Foreskin fibroblast (primary cell): ENCODE measurements at places on chromosomes 1 and 21.
A peak's percentile ranks its signal among the peaks of the same experiment; 100 is the strongest.

DNA sequence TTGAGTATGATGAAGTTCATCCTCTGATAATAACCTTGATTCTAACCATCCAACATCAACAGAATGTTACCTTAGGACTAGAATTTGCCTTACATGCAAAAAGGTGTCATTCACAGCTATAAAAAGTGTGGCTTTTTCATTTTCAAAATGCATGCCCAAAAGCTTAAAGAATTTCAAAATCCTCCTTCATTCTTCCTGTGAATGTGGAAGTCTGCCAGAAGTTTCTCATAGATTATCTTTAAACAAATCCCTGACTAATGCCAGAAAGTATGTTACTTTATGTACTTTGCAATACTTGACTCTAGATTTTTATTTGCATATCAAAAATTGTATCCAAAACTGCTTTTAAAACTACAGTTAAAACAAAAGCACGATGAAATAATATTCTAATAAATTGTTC lies 270.6 kb upstream of the ZRANB2 start:
- DNase-seq = peak; percentile 83

DNA sequence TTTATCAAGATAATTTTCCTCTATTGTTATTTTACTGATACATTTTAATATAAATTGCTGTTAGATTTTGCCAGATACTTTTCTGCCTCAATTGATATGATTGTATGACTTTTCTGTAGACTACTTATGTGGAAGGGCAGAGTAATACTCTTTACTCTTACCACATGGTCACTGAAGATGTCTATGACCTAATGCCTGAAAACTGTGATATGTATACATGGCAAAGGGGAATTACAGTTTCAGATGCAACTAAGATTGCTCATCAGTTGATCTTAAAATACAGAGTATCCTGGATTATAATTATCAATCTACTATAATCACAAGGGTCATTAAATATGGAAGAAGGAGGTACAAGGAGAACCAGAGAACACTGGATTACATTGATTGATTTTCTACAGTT lies 1528.0 kb downstream of the BRINP3 start:
- peak; percentile 2 for DNase-seq

DNA sequence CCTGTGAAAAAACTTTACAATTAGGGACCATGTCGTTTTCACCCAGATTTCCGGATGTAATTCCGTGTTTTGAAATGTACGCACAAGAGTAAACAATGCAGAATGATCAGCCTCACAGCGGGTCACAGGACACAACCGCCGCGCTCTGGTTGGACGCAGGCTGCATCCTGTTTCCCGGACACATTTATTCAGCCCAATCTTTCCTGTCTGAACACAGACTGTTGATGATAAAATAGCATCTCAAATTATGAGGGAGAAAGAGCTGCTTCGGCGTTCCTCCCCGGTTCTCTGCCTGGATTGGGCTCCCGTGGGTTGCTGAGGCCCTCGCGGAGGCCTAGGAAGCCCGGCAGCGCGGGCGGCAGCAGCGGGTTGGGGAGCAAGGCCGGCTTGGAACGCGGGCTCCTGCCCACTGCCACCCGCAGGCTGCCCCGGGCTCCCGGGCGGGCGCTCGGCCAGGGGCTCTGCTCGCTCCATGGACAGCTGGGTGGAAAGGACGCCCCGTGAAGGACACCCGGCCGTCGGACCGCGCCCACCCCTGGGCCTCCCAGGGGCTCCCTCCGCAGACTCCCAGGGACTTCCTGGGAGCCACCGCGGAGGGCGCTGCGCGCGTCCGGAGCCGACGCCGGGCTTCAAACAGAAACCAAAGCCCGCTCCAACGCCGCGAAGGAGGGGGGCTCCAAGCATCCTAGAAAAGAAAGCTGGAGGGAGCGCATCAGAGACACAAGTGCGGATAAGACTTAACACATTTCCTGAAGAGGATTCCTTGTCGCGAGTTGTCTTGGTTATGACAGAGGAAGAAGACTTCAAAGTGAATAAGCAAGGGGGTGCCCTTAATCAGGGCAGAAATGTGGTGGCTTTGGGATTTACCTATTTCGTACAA lies 122.3 kb downstream of the ESRRG start:
- DNase-seq = peak; percentile 91

- no peak for DNase-seq
Measured at GRCh38 chr21:45388611-45389296, 16.2 kb upstream of the COL18A1 start.

DNA sequence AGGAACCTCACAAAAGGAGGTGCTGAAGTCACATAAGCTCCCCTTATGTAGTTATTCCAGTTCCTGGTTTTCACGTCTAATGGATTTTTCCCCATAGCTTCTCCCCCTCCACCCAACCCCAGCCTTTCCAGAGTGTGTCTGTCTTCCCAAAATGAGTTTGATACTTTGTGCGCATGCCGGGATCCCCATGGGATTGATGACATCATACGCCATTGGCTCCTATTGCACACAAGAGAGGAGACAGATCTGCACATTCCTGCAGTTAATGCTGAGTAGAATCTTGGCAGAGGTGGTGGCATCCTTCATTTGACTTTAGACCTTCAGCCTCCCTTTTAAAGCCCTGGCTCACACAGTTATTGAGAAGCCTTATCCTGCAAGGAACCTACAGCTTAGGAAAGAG lies 71.4 kb downstream of the DDR2 start:
- DNase-seq = no peak

DNA sequence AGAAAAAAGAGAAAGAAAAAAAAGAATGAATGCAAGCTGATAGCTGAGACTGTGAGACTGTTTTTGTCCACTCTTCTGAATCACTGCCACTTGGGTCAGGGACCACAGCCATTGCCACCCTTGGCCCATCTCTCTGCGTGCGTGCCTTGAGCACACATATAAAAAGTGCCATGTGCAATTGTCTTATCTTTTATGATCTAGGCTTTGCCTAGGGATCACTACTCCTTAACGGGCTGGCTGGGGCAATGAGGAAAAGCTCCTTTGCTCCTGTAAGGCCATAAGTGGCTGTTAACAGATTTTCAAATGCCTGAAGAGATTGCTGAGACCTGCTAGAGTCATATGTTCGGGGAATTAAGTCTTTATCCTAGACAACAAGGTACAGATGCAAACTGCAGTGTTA lies 8.2 kb downstream of the SPATA46 start:
- DNase-seq = no peak

DNA sequence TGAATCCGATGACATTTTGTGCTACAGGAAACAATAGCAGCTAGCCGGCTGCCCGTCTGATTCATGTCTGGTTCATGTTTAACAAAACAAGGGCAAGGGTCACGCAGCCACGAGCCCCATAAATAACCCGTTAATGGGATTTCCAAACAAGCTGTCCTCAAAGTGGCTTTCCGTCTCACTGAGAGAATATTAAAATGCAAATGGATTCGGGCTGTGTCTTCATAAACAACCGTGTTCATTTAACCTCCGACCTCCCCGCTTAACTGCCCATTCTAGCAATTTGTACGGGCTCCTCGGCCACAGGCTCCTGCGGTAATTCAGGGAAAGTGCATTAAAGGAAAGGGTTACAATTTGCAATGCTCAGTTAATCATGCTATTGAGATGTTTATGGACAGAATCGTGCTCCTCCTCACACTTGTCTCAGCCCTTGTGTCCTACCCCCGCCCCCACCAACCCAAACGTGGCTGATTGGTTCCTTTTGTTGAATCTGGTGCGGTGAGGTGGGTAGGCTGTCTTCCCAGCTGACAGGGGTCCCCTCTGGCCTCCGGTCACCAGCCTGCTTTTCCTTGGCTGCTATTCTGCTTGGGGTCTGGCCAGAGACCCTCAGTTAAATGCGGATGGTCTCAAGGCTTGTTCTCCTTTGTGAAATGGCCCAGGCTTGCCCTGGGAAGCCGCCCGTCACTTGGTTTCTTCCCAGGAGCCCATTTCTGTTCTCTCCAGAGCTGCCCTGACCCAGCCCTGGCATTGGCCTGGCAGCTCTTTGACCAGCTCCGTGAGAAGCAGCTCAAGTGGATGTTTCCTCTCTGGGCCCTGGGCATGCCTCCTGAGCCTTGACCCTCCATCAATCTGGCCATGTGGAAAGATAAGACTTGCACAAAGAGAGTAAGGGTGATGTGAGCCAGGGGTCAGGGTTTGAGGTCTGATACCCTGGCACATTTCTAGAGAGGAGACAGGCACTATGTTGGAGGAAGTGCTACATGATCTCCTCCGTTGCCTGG lies 200.7 kb upstream of the POU3F1 start:
- DNase-seq = peak; percentile 72
